Stimulated activated memory B cell treated with anti-CD40 and anti-IgM and Interleukin-4, amounts not matched to agents 10 μg/mL and 1 μg/mL and 100 μg/mL, for 72 hours (primary cell): ENCODE measurements at places on chromosomes 2 and 18.

DNA sequence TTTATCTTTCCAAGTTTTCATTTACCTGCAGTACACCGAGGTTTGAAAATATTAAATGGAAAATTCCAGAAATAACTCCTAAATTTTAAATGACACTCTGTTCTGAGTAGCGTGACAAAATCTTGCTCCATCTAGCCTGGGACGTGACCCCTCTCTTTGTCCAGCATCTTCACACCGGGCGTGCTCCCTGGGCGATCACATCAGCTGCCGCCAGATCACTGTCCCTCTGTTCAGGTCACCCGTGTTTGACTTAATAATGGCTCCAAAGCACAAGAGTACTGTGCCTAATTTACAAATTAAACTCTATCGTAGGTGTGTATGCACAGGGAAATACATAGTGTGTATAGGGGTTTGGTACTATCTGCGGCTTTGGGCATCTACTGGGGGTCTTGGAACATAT, 6.1 kb upstream of the TMEM185B start:
- no peaks in the 10 kb centered on the region for H3K36me3 ChIP-seq
- H3K4me1 ChIP-seq, result peaks cover 61% of the 10 kb centered on the region
- H3K27me3 ChIP-seq, result no peaks in the 10 kb centered on the region
- ATAC-seq, result no peak
- H3K4me3 ChIP-seq, result no peak overlapping the region

DNA sequence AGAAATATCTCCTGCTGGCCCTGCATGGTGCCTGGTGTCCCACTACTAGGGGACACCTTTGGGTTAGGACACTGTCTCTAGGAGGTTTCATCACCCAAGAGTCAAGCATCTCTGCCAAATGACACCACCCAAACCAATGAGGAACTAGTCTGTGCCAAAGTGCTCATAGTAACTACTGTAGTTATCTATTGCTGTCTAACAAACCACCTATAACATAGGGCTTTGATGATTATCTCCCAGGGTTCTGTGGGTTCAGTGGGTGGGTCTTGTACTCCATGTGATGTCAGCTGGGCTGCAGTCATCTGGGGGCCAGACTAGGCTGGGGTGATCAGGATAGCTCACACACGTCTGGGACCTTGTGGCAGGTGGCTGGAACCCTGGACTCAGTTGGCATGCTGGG, 59.8 kb downstream of the EPAS1 start:
- H3K4me3 ChIP-seq, result no peak overlapping the region
- peaks cover 6% of the 10 kb centered on the region for H3K27me3 ChIP-seq
- no peak overlapping the region for H3K27ac ChIP-seq
- H3K36me3 ChIP-seq, result no peaks in the 10 kb centered on the region
- H3K4me1 ChIP-seq, result peaks cover 3% of the 10 kb centered on the region

DNA sequence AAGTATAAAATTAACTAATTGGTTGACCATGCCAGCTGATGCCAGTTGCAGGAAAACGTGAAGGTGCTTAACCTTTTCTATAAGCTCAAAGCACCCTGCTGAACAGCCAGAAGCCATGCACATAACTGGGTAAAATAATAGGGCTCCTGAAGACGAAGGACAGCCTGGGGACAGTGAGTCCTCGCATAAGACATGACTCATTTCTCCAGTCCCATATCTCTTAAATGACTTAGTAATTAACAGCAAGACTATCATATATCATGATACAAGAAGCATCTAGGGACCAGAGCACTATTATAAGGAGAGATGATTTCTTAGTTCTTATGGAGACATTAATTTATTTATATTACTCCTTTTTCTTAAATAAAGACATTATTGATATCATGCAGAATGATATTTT, 100.5 kb upstream of the DOK6 start:
- ATAC-seq, result no peak
- no peaks in the 10 kb centered on the region for H3K27me3 ChIP-seq
- H3K4me3 ChIP-seq, result no peak overlapping the region
- H3K4me1 ChIP-seq, result no peaks in the 10 kb centered on the region
- H3K36me3 ChIP-seq, result no peaks in the 10 kb centered on the region
- no peak overlapping the region for H3K27ac ChIP-seq

- H3K4me3 ChIP-seq, result no peak overlapping the region
- no peak overlapping the region for H3K27ac ChIP-seq
- H3K27me3 ChIP-seq, result peaks cover 64% of the 10 kb centered on the region
- no peak for ATAC-seq
Measured at GRCh38 chr18:3704556-3705344, 254.8 kb downstream of the TGIF1 start.

DNA sequence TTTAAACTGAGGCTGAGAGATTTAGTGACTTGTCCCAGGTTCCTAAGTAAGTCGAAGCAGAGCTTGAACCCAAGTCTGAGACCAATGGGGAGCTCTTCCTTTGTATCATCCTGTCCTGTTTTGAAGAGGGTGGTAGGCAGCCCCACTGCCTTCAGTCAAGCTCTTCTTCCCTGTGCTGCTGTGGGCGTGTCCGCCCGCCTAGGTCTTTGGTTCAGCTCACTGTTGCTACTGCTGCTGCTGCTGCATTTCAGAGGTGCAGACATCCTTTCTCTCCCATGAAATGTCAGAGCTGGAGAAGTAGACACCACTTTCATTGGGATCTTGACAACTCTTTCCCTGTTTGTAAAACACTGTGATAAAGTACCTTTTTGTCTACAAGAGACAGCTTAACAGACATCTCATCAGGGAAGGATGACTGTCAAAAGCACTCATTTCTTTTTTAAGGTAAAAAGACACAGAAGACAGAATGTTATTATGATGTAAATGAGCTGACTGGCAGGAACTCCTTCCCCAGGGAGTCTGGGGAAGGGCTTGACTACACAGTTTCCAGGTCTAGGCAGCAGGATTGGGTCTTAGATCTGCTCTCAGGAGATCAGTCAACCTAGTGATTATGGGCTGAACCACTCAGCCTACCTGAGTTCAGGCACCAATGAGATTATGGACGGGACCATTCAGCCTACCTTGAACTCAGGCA, 91.7 kb upstream of the TRIB2 start:
- no peak for ATAC-seq
- H3K27ac ChIP-seq, result no peak overlapping the region
- H3K4me1 ChIP-seq, result peaks cover 7% of the 10 kb centered on the region
- H3K36me3 ChIP-seq, result no peaks in the 10 kb centered on the region
- no peak overlapping the region for H3K4me3 ChIP-seq
- peaks cover 32% of the 10 kb centered on the region for H3K27me3 ChIP-seq
